ENCODE measurements at places on chromosomes 4 and X.

DNA sequence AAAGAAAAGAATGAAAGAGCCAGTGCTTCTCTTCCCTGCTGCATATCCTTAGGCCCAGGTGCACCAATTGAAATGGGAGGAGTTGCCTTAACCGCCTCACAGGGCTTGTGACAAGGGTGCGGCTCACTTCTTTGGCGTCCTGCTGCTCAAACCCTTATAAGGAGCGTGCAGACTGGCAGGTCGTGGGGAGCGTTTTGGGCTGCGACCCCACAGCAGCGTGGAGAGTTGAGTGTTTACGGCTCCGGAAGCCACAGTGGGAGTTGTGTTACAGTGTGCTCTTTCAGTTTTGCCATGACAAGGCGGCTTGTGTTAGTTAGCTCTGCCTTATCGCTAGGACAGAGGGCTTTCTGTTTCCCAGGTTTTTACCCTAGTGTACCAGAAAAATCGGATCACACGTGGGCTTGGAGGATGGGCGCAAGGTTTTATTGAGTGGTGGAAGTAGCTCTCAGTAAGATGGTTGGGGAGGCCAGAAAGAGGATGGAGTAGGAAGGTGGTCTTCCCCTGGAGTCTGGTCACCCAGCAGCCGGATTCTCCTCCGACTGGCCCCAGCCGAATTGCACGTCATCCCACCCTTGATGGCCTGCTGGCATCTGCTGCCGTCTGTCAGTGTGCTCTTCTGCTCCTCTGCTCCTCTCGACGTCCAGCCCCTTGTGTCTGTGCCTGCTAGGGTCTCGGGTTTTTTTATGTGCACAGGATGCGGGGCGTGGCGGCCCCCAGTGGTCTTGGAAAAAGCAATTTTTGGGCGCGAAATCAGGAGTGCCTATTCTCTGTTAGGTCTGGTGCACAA lies 718.9 kb downstream of the ARAP2 start:
- DNase-seq: no peak

DNA sequence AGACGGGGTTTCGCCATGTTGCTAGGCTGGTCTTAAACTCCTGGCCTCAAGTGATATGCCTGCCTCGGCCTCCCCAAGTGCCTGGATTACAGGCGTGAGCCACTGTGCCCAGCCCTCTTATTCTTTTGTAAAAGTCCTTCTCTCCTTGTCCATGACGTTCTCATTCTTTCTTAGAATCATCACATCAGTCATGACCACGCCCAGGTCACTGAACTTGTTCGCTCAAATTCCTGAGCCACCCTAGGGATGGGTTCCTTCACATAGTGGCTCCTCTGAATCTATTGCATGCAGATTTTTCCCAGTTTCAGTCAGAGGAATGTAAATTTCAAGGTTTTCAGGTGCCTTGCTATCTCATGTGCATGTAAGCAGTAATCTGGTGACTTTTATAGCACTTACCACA lies 15.7 kb downstream of the JADE1 start:
- DNase-seq: peak; percentile 46

- no peak for DNase-seq
Observed at GRCh38 chrX:42109428-42109827, 186.1 kb upstream of the CASK start.

DNA sequence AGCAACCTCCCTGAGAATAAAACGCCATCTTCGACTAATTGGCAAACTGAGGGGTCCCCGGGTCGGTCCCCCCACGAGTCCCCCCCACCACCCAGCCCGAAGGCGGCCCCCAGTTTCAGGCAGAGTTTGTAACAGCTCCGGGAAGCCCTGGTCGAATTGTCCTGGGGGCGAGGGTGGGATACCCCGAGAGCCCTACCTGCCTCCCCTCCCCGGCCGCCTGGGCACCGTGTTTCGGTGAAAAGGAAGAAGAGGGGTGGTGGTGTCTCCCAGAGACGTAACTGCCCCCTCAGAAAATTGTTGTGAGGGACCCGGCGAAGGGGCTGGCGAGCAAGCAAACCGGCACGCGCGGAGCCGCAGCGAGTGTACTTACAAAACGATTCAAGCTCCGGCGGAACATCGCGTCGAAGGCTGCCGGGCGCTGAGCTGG lies 1.2 kb downstream of the ATP11C start:
- DNase-seq: no peak

Data from A549 (cell line).